HFFc6 (cell line): ENCODE measurements at places on chromosomes 12 and 14. TPM values are rescaled to one million over a fixed set of nuclear protein-coding genes. Genes with fewer than 3 reads are reported as not detected.

- no peak for DNase-seq
Observed at GRCh38 chr12:93093243-93093642, 164.1 kb upstream of the EEA1 start.

Gene CHGA
- not detected in 3 replicates for total RNA-seq

Gene DTX3
- total RNA-seq, result 17.8 to 20.1 TPM (median 19.6 TPM) in 3 replicates

GRCh38 chr12:4564818-4565217 lies 2.8 kb downstream of the DYRK4 start:
- no peak for DNase-seq

DNA sequence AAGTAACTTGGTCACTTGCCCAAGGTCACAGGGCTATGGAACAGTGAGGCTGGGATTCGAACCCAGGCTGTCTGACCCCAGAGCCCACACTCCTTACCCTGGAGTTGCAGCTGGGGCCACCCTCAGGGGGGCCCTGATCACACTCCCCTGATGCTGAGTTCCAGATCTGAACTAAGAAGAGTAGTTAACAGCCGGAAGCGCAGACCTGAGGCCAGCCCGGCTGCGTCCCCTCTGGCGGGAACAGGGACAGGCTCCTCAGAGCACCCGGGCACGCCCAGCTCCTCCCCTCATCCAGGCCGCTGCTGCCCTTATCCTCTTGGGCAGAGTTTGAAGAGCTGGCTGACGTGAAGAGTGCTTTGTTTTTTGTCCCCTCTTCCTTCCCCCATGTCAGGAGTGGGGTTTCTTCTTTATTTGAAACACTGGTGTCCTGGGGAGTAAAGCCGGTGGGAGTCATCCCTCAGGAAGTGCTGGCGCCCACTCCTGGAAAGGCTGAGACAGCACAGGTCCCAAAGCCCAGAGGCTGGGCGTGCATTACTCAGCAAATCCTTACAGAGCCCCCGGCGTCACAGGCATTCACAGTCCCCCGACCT lies 8.7 kb downstream of the PHB2 start:
- peak; percentile 45 for DNase-seq
